ENCODE measurements at places on chromosomes 4 and X. TPM values are rescaled to one million over a fixed set of nuclear protein-coding genes. Genes with fewer than 3 reads are reported as not detected.

- no peaks in the 10 kb centered on the region for H3K36me3 ChIP-seq
- no peaks in the 10 kb centered on the region for H3K4me1 ChIP-seq
- no peaks in the 10 kb centered on the region for H3K27me3 ChIP-seq
- H3K27ac ChIP-seq = no peak overlapping the region
Observed at GRCh38 chr4:3406431-3406830, 35.3 kb upstream of the HGFAC start.

Gene CTAG1B
- not detected for total RNA-seq

- peak; percentile 19 for DNase-seq
- no peaks in the 10 kb centered on the region for H3K27me3 ChIP-seq
- peaks cover 23% of the 10 kb centered on the region for H3K4me1 ChIP-seq
- H3K4me3 ChIP-seq = no peak overlapping the region
- no peak overlapping the region for H3K27ac ChIP-seq
Observed at GRCh38 chrX:97057349-97057909, 173.7 kb downstream of the RPA4 start.

DNA sequence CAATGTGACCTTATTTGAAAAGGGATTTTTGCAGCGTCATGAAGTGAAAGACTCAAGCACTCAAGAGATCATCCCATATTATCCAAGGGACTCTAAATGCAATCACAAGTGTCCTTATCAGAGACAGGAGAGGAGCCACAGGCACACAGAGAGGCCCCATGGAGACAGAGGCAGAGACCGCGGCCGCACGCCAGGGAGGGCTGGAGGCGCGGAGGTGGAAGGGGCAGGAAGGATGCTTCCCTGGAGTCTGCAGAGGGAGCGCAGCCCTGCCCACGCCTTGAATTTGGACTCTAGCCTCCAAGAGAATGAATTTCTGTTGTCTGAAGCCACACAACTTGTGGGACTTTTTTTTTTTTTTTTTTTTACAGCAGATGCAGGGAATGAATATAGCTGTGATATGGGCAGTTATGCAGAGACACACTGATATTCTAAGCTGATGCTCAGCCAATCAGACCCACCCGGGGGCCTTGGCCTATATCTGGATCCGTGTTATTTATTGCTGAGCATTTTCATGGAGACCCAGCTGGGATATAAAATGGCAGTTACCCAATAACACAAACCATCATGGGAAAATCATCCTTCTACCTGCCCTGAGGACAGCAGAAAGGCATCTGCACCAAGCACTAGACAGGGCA, 244.8 kb upstream of the PSAPL1 start:
- no peak overlapping the region for H3K27ac ChIP-seq
- H3K4me3 ChIP-seq = no peak overlapping the region
- H3K4me1 ChIP-seq = no peaks in the 10 kb centered on the region
- H3K27me3 ChIP-seq = peaks cover 84% of the 10 kb centered on the region
- no peak for DNase-seq

Gene SH2D1A
- total RNA-seq = not detected

DNA sequence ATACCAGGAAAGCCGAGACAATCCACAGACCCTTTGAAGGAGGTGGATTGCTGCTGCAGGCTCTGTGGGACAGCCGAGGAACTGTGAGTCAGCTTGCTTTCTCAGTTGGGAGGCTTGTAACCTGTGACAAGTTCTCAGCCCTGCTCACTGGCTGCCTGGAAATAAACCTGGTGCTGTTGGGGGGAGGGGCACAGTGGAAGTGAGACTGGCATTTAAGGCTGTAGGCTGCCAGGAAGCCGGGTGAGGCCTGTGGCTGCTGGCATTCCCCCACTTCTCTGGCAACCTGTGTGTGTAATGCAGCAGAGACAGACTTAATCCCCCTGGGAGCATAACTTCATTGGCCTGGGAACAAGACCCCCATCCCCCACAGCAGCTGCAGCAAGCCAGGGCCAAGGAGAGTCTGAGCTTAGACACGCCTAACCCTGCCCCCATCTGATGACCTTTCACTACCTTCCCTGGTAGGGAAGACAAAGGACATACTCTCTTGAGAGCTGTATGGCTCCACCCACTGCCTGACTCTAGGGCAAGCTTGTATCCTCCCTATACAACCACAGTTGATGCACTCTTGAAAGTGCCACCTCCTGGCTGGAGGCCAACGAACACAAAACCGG, 64.1 kb downstream of the ALPK1 start:
- H3K36me3 ChIP-seq = no peaks in the 10 kb centered on the region
- H3K4me1 ChIP-seq = no peaks in the 10 kb centered on the region
- no peaks in the 10 kb centered on the region for H3K27me3 ChIP-seq
- H3K27ac ChIP-seq = no peak overlapping the region
- no peak overlapping the region for H3K4me3 ChIP-seq

Gene PDCL2
- not detected for total RNA-seq

DNA sequence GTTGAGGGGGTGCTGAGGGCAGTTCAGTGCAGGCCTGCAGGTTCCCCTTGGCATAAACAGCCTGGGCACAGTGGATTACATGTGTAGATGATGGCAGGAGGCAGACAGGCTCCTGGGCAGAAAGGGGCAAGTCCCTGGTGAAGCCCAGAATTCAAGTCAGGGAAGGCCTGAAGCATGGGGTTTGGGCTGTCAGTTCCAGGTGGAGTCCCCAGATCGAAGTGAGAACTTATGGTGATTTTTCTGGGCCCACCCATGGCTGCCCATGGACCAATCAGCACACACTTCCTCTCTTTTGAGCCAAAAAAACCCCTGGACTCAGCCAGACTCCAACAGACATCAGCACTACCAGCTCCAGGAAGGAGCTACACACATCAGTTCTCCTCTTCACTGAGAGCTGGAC, 529.1 kb downstream of the PPARGC1A start:
- no peaks in the 10 kb centered on the region for H3K4me1 ChIP-seq
- no peaks in the 10 kb centered on the region for H3K36me3 ChIP-seq
- H3K27me3 ChIP-seq = no peaks in the 10 kb centered on the region
- no peak overlapping the region for H3K27ac ChIP-seq

DNA sequence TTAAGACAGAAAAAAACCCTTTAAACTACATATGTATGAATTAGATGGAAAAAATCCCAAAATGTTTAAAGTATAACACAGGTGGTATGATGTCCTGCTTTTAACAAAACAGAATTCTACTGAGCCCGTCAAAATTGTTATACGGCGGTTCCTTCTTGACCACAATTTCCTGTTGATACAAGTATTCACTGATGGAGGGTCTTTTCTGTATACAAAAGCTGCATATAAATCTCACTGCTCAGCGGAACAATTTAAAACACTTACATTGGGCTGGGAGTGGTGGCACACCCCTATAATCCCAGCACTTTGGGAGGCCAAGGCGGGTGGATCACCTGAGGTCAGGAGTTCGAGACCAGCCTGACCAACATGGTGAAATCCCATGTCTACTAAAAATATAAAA, 62.4 kb downstream of the RPS6KA3 start:
- H3K27me3 ChIP-seq = no peaks in the 10 kb centered on the region
- no peaks in the 10 kb centered on the region for H3K4me1 ChIP-seq
- no peak for DNase-seq
- H3K36me3 ChIP-seq = peaks cover 10% of the 10 kb centered on the region

GRCh38 chr4:156931267-156931666, 40.3 kb downstream of the PDGFC start:
- no peaks in the 10 kb centered on the region for H3K27me3 ChIP-seq
- H3K4me1 ChIP-seq = peaks cover 11% of the 10 kb centered on the region
- peaks cover 26% of the 10 kb centered on the region for H3K36me3 ChIP-seq
- H3K27ac ChIP-seq = peak overlapping the region; percentile 98

DNA sequence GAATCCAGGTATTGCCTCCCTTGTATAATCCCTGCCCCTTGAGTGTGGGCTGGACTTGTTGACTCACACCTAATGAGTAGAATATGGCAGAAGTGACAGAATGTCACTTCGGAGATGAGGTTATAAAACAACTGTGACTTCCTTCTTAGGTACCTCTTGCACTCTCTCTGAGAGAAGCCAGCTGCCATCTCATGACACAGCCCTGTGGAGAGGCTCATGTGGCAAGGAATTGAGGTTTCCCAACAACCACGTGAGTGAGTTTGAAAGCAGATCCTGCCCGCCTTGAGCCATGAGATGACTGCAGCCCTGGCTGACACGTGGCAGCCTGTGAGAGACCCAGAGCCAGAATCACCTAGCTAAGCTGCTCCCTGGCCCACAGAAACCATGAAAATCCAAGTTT, 13.5 kb downstream of the ASB11 start:
- peaks cover 47% of the 10 kb centered on the region for H3K4me1 ChIP-seq
- DNase-seq = peak; percentile 19
- H3K4me3 ChIP-seq = no peak overlapping the region
- no peaks in the 10 kb centered on the region for H3K27me3 ChIP-seq
- no peaks in the 10 kb centered on the region for H3K36me3 ChIP-seq

Gene BEND2
- not detected for total RNA-seq

- H3K27me3 ChIP-seq = no peaks in the 10 kb centered on the region
- peak; percentile 65 for DNase-seq
- peaks cover 17% of the 10 kb centered on the region for H3K4me1 ChIP-seq
- H3K4me3 ChIP-seq = peak overlapping the region; percentile 73
Observed at GRCh38 chrX:40107291-40108161, 9.8 kb upstream of the BCOR start.

Gene L1CAM
- 14.2 TPM for total RNA-seq

Gene BMPR1B
- total RNA-seq = 9.2 TPM

GRCh38 chrX:132292793-132293192, 73.5 kb upstream of the RAP2C start:
- H3K4me3 ChIP-seq = no peak overlapping the region
- peaks cover 8% of the 10 kb centered on the region for H3K27me3 ChIP-seq
- DNase-seq = peak; percentile 22
- H3K27ac ChIP-seq = no peak overlapping the region

DNA sequence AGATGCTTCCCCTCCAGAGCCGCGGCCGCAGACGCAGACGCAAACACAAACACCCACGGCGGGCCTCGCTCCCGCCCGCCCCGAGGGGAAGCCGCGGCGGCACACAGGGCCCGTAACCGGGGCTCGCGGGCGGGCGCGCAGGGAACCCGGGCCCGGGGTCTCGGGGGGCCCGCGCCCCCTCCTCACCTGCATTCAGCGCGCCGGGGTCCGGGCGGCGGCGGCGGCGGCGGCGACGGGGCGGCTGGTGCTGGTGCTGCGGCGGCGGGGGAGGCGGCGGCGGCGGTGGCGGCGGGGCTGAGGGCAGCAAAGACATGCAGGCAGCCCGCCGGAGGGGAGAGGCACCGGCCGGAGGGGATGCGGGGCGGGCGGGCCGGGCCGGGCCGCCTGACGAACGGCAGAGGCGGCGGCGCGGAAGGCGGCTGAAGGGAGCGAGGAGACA, 255 bp upstream of the CNOT6L start:
- DNase-seq = peak; percentile 27
- H3K27me3 ChIP-seq = no peaks in the 10 kb centered on the region
- H3K36me3 ChIP-seq = peaks cover 37% of the 10 kb centered on the region
- peaks cover 25% of the 10 kb centered on the region for H3K4me1 ChIP-seq

DNA sequence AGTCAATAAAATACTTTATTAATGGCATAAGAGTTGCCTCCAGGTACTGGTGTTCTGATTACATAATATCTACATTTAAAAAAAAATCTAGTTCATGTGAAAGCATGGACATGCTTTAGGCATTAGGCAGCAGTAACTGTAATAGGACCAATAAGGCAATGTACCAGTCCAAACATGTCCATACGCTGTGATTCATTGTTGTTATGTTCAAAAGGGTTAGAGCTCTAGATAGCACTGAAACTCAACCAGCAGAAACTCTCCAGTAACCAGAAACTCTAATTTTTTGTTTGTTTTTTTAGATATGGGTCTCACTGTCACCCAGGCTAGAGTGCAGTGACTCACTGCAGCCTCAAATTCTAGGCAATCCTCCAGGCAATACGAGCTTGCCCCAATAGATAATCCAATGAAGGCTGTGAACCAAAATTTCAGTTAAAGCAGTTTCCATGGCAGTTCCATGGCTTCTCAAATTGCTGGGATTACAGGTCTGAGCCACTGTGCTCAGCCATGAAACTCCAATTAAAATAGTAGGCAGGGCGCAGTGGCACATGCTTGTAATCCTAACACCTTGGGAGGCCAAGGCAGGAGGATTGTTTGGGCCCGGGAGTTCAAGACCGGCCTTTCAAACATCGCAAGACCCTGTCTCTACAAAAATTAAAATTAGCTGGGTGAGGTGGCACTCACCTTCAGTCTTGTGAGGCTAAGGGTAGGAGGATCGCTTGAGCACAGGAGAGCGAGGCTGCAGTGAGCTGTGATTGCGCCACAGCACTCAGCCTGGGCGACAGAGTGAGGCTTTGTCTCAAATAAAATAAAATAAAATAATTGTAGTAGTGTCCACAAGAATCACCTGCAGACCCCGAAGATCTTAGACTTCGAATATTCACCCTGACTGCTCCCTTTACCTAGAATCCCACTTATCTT, 36.3 kb downstream of the MGARP start:
- H3K4me1 ChIP-seq = peaks cover 15% of the 10 kb centered on the region
- no peak for DNase-seq
- no peaks in the 10 kb centered on the region for H3K27me3 ChIP-seq
- H3K27ac ChIP-seq = no peak overlapping the region

DNA sequence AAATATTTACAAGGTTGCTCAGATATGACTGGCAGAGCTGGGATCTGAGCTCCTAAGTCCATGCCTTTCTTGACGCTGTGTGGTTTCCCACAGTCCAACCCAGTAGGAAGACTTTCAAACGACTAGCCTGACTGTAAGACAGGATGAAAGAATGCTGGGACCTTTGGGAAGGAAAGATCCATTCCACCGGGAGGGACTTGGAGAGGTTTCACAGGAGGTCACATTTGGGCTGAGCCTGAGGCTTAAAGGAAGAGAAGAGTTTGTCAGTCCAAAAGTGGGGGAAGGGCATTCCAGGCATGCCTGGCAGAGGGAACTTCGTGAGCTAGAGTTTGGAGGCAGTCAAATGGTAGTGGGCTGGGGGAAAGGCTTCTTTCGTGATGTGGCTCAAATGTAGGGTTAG, 1.5 kb downstream of the STARD8 start:
- no peak overlapping the region for H3K4me3 ChIP-seq
- peaks cover 15% of the 10 kb centered on the region for H3K27me3 ChIP-seq
- no peak for DNase-seq
- no peak overlapping the region for H3K27ac ChIP-seq
- H3K36me3 ChIP-seq = no peaks in the 10 kb centered on the region

DNA sequence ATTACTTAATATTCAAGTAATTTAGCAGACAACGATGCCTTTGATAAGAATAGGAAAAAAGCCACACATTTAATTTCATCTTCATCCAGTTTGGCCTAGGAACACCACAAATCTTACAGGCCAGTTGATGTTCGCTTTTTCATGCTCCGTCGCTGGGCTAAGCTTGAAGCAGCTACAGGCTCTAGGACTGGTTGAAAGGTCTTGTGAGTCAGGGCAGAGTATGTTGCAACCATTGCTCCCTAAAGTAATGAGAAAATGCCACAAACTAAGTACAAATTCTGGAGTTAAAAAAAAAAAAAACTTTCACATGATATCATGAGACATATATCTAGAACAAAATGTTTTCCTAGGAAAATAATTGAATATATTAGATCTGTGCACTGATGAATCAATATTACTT, 123.8 kb downstream of the RPS6KA6 start:
- H3K27me3 ChIP-seq = no peaks in the 10 kb centered on the region
- no peak overlapping the region for H3K27ac ChIP-seq
- no peaks in the 10 kb centered on the region for H3K36me3 ChIP-seq

- H3K4me1 ChIP-seq = no peaks in the 10 kb centered on the region
- no peaks in the 10 kb centered on the region for H3K36me3 ChIP-seq
- no peak overlapping the region for H3K27ac ChIP-seq
- no peak overlapping the region for H3K4me3 ChIP-seq
Observed at GRCh38 chr4:147351083-147351787, 129.7 kb upstream of the EDNRA start.
